ENCODE measurements at places on chromosomes 11 and 22.

- DNase-seq = no peak
These were observed 20.3 kb downstream of the DEUP1 start for GRCh38 chr11:93350835-93351234.

DNA sequence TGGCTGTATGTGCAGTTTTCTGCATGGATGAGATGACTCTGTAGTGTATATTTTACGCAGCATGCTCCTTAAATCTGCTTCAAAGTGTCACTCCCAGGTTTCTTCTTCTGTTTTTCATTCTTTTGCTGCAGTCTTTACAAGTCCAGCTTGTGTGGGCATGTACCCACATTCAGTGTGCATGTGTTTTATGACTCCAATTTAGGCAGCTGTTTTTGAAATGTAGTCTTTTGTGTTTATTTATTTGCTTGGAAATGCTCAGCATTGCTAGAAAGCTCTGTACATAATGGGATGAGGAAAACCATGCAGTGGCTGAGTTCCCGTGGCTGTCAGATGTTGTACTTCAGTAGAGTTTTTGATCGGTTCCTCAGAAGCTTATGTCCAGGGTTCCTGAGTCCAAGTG lies 138.5 kb downstream of the ARHGAP42 start:
- no peak for DNase-seq

- no peak for DNase-seq
These were observed 48.2 kb upstream of the SMCO4 start for GRCh38 chr11:93591247-93591898.

- no peak for DNase-seq
These were observed 35.8 kb upstream of the MYRF start for GRCh38 chr11:61716478-61717285.

DNA sequence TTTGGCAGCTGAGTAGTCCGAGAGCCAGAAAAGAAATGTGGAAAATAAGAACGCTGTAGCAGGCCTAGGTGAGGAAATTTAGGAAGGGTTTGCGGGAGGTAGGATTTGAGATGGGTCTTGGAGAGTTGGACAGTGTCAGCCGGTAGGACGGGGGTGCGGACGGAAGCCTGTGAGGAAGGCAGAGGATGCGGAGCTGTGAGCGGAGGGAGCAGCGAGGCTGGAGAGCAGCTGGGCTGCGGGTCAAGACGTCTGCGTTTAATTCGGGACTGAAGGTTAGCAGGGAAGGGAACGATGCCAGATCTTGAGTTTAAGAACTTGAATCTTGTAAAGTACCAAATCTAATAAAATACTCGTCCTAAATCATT lies 669 bp upstream of the TIGD3 start:
- no peak for DNase-seq

DNA sequence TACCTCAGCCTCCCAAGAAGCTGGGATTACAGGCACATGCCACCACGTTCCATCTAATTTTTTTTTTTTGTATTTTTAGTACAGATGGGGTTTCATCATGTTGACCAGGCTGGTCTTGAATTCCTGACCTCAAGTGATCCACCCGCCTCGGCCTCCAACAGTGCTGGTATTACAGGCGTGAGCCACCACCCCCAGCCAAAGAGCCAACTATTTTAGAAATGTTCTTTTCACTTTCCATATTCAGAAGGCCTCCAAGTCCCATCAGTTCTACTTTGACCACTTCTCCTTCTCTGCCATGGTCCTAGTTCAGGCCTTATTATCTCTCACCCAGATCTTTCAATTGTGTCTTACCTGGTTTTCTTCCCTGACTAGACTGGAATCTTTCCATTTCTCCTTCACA lies 48.2 kb downstream of the CCDC83 start:
- DNase-seq = no peak

- DNase-seq = no peak
These were observed 9.4 kb upstream of the OR2D3 start for GRCh38 chr11:6911378-6911777.

GRCh38 chr11:45885274-45885920 lies at the start of gene MAPK8IP1:
MAPK8IP1 (plus strand) TSS chr11:45885651; CDS start chr11:45885821, 170 bp downstream.
- DNase-seq = peak; percentile 74

- no peak for DNase-seq
These were observed 495.5 kb downstream of the MIAT start for GRCh38 chr22:27152883-27153282.

GRCh38 chr22:38882972-38883622 lies 11.1 kb upstream of the CBX6 start:
- no peak for DNase-seq

DNA sequence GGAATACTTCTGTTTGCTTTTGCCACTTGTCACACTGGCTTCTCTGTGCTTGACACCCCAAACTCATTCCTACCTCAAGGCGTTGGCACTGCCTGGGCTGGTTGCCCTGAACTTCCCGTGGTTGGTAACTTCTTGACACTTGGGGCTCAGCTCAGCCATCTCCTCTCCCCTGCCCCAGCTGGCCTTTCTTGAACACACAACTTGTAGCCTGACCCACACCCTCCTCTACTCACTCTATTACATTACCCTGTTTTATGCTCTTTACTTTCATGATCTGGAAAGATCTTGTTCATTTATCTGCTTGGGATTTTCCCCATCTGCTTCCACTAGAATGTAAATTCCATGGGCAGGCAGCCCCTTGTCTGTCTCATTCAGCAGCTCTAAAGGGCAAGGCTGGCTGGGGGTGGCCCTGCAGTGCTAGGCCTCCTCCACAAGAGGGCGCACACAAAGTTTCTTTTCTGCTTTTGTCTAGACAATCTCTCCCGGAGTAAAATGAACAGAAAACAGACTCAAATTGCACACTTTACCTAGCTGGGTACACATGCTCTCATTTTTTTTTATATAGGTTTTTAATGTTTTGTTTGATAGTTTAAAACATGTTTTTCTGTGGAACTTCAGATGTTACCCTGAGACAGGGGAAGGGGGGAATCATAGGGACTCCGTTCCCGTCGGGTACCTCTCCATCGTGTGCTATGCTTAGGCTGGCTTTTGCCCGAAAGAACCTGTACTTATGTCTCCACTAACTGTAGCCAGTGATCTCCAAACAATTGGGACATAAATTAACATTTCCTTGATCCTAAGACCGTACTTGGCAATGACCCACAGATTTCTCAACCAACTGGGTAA lies 16.4 kb upstream of the MRGPRX2 start:
- DNase-seq = peak; percentile 64

GRCh38 chr22:49230194-49230577 lies 597.5 kb downstream of the BRD1 start:
- DNase-seq = no peak

DNA sequence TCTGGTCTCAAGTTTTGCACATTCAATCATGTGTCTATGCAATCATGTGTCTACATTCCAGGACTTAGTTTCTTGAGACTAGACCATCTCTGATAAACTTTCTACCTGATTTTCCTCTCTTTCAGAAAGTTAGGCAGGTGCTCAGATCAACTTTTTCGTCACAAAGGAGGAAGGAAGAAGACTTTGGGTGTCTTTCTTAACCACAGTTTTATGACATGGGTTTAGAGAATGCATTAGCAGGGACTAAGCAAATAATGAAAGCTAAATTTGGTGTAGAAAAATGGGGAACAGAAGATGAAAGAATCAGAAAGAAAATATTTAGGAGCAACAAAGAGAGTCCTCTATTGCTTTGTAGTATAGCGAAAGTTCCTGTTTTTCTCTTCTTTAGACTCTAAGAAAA lies 7.7 kb upstream of the GLYATL1B start:
- DNase-seq = no peak

GRCh38 chr11:3803726-3804495 lies 4.4 kb upstream of the PGAP2 start:
- DNase-seq = no peak

GRCh38 chr22:19962246-19962908 lies 20.8 kb upstream of the TXNRD2 start:
- DNase-seq = peak; percentile 67

GRCh38 chr22:20213833-20214708 lies 54.0 kb downstream of the RTN4R start:
- DNase-seq = no peak

DNA sequence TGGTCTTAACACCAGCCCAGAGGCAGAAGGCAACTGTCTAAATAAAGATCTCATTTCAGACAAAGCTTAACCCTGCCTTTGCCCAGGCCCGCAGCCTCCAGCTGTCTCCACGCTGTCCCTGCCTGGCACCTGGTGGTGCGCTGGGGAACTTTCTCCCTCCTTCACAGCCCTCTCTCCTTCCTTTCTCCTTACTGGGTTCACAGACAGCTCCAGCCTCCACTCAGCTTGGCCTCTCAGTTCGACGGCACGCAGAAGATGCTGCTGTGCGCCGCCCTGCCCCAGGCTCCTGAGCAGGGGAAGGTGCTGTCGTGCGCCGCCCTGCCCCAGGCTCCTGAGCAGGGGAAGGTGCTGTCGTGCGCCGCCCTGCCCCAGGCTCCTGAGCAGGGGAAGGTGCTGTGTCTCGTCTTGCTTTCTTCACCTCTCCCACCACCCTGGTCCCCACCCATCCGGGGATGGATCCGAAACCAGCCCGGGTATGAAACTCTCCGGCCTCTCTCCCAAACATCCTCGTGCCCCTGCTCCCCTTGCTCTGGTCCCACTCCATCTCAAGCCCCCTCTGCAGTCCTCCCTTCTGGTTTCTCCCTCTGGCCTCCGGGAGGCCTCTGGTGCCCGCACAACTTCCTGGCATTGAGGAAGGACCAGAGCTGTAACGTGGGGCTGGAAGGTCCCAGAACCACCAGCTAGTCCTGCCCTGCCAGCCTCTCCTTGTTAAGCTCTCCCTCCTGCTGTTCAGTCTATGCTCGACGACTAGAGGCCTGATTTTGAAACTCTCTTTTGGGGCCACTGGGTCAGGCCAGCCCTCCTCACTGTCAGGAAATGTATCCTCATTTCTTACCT lies 22.9 kb upstream of the JAM3 start:
- peak; percentile 46 for DNase-seq

DNA sequence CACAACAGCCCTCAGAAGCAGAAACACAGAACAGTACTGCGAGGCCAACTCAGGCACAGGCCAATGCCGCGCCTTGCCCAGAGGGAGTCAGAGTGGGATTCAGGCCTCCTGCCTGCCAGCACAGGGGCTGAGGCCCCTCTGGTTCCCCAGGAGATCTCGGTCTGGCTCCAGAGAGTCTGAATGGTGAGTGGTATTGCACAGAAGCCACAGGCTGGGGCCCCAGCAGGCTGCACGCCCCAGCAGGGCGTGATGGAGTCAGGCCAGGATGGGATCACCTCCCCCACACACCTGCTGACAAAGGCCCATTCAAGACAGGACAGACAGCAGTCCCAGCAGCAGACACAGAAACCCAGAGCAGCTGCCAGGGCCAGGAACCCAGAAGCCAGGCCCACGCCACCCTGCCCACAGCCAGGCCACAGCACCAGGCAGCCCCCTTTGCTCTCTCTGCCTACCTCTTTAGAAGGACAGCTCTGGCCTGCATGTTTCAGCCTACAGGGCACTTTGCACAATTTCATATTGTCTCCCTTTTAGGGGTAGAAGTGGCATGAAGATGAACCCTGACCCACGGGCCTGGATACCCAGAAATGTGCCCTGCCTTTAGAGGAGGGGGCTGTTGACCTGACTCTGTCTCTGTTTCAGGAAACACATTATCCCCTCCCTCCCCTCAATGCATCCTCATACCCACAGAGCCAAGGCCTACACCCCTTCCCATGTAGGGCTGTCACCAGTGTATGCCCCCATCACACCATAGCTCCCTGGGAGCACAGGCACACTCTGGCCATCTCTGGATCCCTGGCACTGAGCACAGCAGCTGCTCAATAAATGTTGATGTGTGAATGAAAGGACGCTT lies 6.1 kb downstream of the FXYD6 start:
- no peak for DNase-seq

DNA sequence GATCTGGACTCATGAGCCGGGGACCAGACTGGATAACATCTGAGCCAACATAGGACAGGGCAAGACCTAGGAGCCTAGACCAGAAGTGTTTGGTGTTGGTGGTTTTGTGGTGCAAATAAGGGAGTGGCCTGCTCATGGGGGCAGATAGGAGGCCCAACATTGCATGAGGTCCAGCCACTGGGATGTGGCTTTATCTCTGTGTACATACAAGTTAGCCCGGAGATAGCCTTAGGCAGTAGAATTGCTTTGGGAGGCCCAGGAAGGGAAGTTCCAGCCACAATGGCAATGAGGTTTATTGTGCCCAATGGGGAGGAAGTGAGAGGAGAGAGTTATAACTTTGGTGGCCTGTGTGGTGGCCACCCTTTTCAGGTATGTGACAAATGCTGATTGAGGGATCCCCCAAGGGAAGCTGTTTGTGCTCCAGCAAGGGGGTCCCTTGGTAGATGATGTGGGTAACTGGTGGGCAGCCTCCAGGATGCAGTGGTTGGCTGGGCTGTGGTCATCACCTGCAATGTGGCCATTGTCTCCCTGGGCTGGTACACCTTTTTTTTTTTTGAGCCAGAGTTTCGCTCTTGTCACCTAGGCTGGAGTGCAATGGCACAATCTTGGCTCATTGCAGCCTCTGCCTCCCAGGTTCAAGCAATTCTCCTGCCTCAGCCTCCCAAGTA lies 6.4 kb downstream of the LMO2 start:
- DNase-seq = no peak

DNA sequence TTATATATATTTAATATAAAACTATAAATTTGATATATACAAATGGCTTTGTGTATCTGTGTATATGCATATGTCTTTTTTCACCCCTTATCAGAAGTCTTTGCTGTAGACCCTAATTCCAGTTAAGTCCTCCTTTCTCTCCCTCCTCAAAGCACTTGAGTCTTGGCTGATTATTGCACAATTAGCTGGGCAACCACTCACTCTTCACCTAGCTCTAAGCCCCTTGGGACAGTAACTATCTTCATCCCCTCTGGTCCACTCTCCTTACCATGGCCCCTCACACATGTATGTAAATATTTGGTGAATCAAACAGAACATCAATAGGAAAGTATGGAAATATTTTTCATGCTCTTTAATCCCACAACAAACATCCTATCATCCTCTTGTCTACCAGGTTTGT lies 909 bp upstream of the OR5B21 start:
- DNase-seq = no peak

GRCh38 chr11:85737738-85738137 lies 51.7 kb upstream of the CCDC89 start:
- DNase-seq = no peak

DNA sequence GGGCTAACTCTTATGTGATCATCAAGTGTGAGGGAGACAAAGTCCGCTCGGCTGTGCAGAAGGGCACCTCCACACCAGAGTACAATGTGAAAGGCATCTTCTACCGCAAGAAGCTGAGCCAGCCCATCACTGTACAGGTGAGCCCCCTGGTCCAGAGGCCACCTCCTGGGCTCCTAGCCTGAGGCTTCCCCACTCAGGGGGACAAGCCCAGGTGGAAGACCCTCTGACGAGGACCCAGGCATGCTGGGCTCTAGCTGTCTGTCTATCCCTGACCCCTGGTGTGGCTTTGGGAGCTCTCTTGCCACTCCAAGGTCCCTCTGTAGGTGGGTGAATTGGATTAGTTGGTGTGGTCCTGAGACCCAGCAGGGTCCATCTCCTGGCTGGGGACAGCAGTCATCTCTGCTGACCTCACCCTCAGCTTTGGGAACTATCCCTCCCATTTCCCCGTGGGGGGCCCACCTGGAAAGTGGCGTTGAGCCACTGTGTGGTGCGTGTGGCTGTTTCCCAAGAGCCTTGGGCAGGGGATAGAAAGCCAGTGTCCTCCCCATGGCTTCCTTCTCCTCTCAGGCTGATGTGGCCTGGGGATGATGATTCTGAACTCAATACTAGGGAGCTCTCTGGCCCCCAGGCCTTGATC lies 5.4 kb upstream of the MYO7A start:
- DNase-seq = no peak

All from activated T-cell treated with anti-CD3 and anti-CD28 coated beads, Interleukin-2, amount 50 U/mL, for 1 hour (primary cell).